M059J (cell line): ENCODE measurements at places on chromosomes 7 and 10. TPM values are rescaled to one million over a fixed set of nuclear protein-coding genes. Genes with fewer than 3 reads are reported as not detected.

MAGI2 gene
- total RNA-seq, result 0.57 and 1.2 TPM in 2 replicates

GRID2IP gene
- 0.02 TPM in 1 of 2 replicates, not detected in the other for total RNA-seq

HKDC1 gene
- 0.27 and 3.4 TPM in 2 replicates for total RNA-seq

OSBPL3 gene
- 7.7 and 15.4 TPM in 2 replicates for total RNA-seq

TRIL gene
- 0.44 and 0.91 TPM in 2 replicates for total RNA-seq

SAMD9 gene
- total RNA-seq, result 131 and 132 TPM in 2 replicates

PODXL gene
- 27.2 and 50.6 TPM in 2 replicates for total RNA-seq
